Sigmoid colon (tissue), 7 donors: ENCODE measurements at places on chromosomes 3 and 15. TPM values are rescaled to one million over a fixed set of nuclear protein-coding genes. Genes with fewer than 3 reads are reported as not detected.

- no peak for DNase-seq
Measured at GRCh38 chr3:104805508-104805907, 561.2 kb upstream of the ALCAM start.

GRCh38 chr3:197003461-197004385 is 25.9 kb downstream of the MELTF start:
- DNase-seq: no peak

GRCh38 chr3:139555249-139555648 is 15.7 kb upstream of the RBP1 start:
- no peak for DNase-seq

The RBM6 gene
- polyA plus RNA-seq: 21.6 TPM

- no peak for DNase-seq
Measured at GRCh38 chr15:26564361-26564760, 208.5 kb downstream of the GABRB3 start.

GRCh38 chr15:74228723-74229081 is 7.4 kb upstream of the CCDC33 start:
- no peak for DNase-seq

The SEC61A1 gene
- 152 TPM for polyA plus RNA-seq

DNA sequence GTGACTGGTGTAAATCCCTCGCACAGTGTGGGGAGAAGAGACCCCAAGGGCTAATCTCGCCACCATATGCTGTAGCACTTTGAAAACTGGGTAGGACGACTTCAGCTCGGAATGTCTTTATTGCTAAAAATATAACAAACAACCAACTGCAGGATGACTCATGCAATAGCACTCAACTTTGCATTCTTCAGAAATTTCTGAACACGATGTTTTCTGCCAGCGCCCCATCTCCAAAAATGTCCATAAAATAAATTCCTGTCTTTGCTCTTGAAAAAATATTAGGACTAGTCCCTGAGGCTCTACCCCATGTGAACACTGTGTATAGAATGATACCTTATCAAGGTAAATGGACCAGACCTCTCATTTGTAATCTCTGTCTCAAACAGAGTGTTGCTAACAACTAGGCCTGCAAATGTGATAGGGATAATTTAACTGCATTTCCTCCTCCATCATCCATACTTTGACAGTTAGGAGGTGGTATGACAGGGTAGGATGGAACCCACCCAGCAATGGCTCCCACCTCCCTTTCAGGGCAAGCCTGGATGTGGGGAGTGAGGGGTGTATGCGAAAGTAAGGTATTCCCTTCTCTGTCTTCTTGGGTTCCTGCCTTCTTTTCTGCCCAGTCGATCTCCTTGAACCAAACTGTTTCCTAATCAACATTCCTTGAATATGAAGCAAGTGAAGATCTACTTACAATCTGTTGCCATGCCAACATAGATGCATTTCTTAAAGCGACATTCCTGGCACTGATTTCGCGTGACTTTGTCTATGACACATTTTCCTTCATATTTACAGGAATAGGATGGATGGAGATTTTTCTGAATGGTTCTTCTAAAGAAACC is 201.1 kb downstream of the NR1D2 start:
- no peak for DNase-seq

The MKRN3 gene
- 1.1 TPM for polyA plus RNA-seq

DNA sequence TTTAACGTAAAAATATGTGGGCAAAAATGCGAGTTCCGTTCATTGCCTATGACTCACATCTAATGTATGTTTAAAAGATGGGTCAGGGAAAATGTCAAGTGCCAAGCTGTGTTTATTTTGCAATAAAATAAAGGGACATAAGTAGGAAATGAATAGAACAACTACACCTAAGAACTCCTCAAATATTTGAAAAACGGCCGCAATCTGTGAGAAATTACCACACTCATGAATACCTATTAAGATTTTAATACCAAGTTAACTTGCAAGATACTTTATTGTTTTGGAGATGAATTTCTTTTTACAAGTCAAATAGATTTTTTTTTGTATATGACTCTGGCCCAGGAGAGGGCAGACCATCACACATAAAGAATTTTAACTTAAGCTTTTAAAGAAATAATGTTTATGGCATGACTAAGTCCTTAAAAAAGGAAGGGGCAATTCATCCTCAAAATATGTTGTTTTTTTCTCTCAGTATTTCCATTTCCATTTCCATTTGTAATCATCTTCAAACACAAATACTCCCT is 152.7 kb downstream of the SUCNR1 start:
- no peak for DNase-seq

DNA sequence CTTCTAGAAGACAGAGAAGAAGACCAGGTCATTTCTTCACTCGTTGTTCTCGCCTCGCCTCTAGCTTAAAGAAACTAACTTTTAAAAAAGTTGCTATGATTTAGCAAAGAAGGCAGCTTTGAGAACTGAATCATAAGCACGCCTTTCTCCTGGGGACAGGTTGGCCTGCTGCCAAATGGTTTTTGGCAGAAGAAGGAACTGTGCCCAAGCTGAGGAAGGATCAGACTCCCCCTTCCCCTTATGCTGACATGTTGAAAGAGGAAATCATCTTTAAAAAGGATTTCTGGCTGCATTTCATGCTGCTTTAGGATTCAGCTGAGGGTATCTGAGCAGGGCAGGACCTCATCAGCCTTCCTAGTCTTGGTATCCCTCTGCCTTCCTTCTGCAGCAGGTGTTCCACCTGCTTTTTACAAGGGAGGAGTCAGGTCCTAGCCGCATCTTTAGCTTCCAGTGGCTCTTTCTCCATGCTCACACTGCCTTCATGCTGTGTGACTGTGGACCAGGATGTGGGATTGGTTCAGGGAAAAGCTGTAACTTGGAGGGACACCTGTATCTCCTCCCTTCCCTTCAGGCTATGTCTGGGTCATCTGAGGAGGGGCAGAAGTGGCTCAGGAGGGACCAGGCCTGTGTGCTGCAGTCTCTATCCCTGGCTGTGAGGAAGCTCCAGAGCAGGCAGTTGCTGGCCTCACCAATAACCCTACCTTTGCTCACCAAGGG is 34.1 kb upstream of the HACD2 start:
- peak; percentile 89 for DNase-seq

DNA sequence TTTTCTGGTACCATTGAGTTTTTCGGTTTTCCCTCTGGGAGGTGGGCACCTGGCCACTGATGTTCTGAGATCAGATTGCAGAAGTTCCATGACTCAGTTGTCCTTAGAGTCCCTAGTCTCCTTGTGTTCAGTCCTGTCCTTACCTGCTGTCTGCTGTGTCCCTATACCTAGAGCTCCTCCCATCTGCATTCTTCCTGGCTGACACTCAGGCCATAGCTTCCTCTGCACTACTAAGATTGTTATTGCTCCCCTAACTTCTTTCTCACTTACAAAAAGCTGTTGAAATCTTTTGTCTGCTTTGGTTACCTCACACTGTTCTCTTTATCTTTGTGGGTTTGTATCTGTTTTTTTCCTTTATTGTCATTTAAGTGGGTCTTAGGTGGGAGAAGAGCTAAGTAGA is 13.2 kb downstream of the USP3 start:
- no peak for DNase-seq

- DNase-seq: no peak
Measured at GRCh38 chr3:123459862-123460261, 11.0 kb upstream of the ADCY5 start.

- no peak for DNase-seq
Measured at GRCh38 chr3:126197343-126197742, 17.0 kb upstream of the ALDH1L1 start.

DNA sequence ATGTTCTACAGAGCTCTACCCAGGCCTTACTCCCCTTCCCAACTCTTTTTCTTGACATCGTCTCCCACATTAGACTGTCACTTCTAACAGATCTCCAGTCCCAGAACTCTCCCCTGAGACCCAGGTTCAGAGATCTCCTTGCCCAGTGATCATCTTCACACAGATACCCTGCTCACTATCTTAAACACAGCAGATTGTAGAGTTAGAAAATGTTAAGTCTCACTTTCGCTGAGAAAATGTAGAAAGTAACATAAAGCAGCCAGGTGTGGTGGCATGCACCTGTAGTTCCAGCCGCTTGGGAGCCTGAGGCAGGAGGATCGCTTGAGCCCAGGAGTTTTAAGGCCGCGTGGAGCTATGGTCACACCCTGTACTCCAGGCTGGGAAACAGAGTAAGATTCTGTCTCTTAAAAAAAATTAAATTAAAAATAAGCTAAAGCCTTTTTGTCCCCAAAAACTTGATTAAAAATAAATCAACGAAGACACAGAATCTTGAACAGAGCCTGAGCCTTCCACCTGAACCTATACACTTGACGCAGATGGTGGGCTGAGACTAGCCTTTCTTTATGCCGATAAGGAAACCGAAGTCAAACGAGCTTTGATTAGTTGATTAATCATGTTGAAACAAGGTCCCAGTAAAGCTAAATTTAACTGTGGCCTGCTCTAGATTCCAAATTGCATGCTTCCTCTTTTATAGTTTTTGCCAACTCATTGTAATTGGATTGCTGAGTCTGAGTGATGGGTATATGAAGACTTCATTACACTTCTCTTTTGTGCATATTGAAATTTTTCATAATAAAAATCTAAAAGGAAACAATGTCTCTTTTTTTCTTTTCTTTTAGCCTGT is 31.3 kb upstream of the BLM start:
- DNase-seq: no peak

- no peak for DNase-seq
Measured at GRCh38 chr3:46546896-46547440, 19.1 kb downstream of the LRRC2 start.

DNA sequence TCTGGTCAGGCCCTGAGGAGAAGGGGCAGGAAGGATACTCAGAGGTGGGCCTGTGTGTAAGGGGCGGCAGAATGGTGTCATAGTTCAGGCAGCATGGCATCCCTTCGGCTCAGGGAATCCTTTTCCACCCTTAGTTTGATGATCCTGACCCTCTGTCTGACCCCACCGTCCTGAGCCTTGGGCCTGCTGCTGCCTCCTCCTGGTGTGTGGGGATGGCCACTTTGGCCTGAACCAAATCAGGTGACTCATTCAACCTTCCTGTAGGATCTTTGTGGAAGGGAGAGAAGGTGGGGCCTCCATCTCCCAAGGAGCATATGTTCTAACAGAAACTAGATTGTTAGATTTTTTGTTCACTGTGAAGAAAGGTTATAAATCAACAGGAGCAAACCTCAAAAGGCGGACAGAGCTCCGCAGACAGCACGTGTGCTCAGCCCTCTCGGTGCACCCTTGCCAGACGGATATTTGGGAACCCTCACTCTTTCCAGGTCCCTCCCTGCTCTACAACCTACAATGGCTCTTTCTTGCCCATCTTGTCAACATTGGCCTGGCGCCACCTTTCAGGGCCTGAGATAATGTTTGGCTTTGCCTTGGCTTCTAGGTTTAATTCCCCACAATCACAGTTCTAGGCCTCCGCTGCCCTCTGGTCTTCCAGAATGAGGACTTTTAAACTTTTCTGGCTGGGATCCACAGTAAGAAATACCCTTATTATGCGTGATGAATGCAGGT is 21.7 kb downstream of the THSD4 start:
- no peak for DNase-seq

The CD80 gene
- 2.0 TPM for polyA plus RNA-seq

The KNG1 gene
- 1.2 TPM for polyA plus RNA-seq

DNA sequence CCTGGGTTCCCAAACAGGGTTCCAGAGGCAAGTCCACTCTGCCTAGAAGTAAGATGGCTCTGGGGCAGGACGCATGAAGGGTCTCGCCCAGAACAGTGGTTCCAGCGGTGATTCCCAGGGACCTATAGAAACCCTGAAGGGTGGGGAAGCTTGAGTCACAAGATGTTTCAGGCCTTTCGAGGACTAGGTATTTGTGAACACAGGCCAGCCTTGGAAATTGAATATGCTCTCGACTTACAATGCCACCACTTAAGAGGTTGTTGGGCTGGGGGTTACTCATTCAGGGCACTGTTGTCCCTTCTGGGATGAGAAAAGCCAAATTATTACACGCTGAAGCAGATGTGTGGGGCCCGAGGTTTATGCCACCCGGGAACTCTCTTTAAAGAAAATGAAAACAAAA is 152.0 kb downstream of the TJP1 start:
- DNase-seq: no peak

GRCh38 chr3:72161881-72162595 is 377.1 kb upstream of the PROK2 start:
- DNase-seq: no peak

The AVEN gene
- polyA plus RNA-seq: 9.2 TPM

The TRAT1 gene
- polyA plus RNA-seq: not detected

- no peak for DNase-seq
Measured at GRCh38 chr3:58179235-58180098, 31.3 kb downstream of the DNASE1L3 start.

DNA sequence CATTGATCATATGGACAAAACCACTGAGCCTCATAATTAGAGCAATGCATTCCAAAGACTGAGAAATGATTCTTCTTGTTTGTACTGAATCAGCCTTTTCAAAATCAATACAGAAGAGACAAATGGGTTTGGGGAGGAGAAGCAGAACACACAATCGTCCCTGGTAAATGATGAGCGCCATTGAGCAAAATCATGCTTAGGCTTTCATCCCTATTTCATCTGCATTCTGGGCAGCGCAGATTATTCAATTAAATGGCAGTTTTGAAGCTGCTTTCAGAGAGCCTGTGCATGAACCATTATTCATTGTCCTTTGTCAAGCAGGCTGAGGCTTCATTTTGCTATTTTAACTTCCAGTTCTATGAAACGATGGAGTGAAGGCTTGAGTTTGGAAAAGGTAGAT is 371.9 kb downstream of the CACNA2D3 start:
- DNase-seq: no peak
